ENCODE measurements at places on chromosomes 5 and 9. TPM values are rescaled to one million over a fixed set of nuclear protein-coding genes. Genes with fewer than 3 reads are reported as not detected.
A peak's percentile ranks its signal among the peaks of the same experiment; 100 is the strongest.

DNA sequence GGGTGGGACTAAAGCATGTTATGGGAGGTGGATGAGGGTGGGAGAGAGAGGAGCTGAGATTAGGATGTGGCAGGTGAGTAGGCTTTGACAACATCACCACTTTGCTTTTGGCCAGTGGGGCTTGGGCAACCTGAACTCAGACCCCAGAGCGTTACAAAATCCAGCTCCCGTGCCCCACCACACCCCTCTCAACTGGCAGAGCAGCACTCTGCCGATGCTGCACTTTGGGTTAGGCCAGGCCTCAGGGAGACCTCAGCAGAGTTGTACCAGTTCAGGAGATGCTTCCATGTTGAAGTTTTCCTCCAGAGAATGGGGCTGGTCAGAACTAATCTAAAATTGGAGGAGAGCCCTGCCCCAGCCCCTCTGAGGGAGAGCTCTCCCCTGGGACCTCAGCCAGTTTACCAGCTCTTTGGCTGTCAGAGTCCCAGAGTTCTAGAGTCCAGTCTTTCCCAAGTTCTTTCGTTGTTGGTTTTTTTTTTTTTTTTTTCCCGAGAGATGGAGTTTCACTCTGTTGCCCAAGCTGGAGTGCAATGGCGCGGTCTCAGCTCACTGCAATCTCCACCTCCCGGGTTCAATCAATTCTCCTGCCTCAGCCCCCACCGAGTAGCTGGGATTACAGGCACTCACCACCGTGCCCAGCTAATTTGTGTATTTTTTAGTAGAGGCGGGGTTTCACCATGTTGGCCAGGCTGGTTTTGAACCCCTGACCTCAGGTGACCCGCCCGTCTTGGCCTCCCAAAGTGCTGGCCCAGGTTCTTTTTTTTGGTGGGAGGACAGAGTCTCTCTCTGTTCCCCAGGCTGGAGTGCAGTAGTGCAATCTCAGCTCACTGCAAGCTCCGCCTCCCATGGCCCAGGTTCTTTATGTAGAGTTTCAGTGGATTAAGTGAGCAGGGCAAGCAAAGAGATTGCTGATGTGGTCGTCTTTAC lies 17.8 kb downstream of the NUDT2 start:
- H3K4me1 ChIP-seq, result peaks cover 26% of the 10 kb centered on the region
- H3K27ac ChIP-seq, result peak overlapping the region; percentile 69
- no peak for DNase-seq
- H3K27me3 ChIP-seq, result no peaks in the 10 kb centered on the region
- H3K4me3 ChIP-seq, result no peak overlapping the region

DNA sequence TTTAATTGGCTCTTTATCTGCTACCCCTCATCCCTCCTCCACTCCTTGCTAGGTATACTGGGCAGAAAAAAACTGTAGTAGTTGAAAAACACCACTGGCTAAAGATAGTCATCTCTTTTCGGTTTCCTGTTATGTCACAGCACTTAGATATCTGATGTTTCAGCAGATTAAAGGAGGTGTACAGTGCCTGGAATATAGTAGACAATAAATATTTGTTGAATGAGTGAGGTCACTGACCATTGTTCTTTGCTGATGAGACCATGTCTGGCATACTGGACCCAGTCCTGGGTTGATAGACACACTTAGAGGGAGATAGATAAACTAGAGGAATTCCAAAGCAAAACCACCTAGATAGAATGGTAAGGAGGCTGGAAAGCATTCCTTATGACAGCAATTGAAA lies 3.2 kb downstream of the GRPEL2 start:
- H3K4me3 ChIP-seq, result no peak overlapping the region
- no peak overlapping the region for H3K27ac ChIP-seq
- no peak for DNase-seq
- H3K27me3 ChIP-seq, result no peaks in the 10 kb centered on the region

DNA sequence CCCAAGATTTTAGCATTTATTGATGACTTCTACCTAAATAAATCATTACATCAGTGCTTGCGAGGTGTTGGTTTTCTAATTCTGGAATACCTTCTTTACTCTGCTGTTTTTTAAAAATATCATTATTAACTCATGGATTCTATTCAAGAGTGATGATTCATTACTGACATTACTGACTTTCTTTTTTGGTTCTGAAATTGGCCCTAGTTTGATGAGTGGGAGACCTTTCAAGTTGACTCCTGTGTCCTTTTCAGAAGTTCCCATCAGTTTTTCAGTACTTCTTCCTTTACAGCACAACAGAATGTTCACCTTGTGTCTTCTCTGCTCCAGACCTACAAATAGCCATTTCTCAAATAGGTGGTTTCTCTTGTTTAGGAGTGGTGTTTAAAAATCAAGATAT lies 114.1 kb downstream of the PCSK5 start:
- no peak overlapping the region for H3K4me3 ChIP-seq
- H3K4me1 ChIP-seq, result peaks cover 4% of the 10 kb centered on the region
- no peak for DNase-seq
- no peaks in the 10 kb centered on the region for H3K36me3 ChIP-seq
- no peak overlapping the region for H3K27ac ChIP-seq
- no peaks in the 10 kb centered on the region for H3K27me3 ChIP-seq

DNA sequence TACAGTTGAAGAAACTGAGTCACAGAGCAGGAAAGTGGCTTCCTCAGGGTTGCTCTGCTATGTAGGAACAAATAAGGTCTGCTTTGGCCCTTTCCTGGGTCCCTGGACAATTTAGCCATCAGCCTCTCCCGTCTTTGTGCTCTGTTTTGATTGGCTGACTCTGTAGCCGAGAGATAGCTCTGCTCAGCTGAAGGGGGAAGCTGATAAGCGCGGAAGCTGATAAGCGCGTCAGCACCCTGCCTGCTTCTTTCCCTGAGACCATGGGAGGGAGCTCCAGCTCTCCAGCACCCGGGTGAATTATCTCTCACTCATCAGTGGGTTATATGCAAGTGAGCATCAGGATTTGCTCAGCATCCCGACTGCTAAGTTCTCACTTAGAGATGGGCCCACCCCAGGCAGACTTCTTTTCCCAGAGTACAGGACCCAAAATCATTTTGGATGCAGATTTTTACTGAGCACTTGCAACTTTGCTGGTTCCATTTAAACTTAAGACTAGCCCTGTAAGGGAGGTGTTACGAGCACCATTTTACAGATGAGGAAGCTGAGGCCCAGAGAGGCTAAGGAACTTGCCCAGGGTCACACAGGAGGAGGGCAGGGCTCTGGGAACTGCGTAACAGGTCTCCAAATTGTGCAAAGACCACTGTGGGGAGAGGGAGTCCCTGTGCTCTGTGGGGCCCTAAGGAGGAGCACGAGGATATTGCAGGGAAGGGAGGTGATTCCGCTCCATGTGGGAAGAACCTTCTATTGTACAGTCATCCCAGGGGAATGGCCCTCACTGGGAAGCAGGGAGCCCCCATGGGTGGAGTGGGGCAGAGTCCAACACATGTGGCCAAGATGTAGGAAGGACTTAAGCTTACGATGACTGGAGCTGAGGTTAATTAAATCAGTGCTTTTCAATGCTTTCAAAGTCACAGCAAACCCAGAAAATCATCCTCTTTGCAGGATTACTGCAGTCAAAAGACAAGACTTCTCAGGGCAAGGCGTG lies 83.7 kb upstream of the ORM1 start:
- no peak for DNase-seq
- peak overlapping the region; percentile 29 for H3K4me3 ChIP-seq
- H3K27ac ChIP-seq, result peak overlapping the region; percentile 67
- H3K36me3 ChIP-seq, result no peaks in the 10 kb centered on the region
- H3K27me3 ChIP-seq, result no peaks in the 10 kb centered on the region

DNA sequence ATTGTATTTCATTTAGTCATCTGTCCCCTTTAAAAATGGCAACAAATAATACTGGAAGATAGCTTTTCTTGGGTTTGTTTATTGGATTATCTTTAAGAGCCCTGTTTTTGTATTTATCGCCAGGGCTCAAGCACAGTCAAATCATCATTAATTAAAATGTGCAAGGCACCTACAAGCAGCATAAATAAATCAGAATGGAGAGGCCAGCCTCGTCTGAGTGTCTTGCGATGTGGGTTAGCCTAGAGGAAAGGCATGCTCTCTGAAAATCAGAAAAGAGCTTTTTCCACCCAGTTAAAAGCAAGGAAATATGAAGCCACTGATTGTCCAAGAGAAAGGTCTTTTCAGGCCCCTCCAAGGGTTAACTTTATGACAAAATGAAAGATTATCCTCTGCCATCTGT lies 31.8 kb downstream of the ZFAND5 start:
- H3K27me3 ChIP-seq, result no peaks in the 10 kb centered on the region
- H3K4me1 ChIP-seq, result no peaks in the 10 kb centered on the region
- no peak overlapping the region for H3K4me3 ChIP-seq
- no peak overlapping the region for H3K27ac ChIP-seq

- no peak overlapping the region for H3K27ac ChIP-seq
- H3K36me3 ChIP-seq, result no peaks in the 10 kb centered on the region
- H3K27me3 ChIP-seq, result no peaks in the 10 kb centered on the region
- no peaks in the 10 kb centered on the region for H3K4me1 ChIP-seq
- DNase-seq, result no peak
These were observed 111.0 kb upstream of the RETREG1 start for GRCh38 chr5:16727755-16728325.

GRCh38 chr5:148746826-148747535 lies 79.4 kb upstream of the ADRB2 start:
- H3K27me3 ChIP-seq, result no peaks in the 10 kb centered on the region
- H3K4me3 ChIP-seq, result no peak overlapping the region
- no peaks in the 10 kb centered on the region for H3K36me3 ChIP-seq
- no peak for DNase-seq
- peaks cover 4% of the 10 kb centered on the region for H3K4me1 ChIP-seq

GRCh38 chr5:144712090-144712489 lies 541.4 kb downstream of the KCTD16 start:
- no peak for DNase-seq
- H3K4me3 ChIP-seq, result no peak overlapping the region
- no peak overlapping the region for H3K27ac ChIP-seq
- no peaks in the 10 kb centered on the region for H3K27me3 ChIP-seq

DNA sequence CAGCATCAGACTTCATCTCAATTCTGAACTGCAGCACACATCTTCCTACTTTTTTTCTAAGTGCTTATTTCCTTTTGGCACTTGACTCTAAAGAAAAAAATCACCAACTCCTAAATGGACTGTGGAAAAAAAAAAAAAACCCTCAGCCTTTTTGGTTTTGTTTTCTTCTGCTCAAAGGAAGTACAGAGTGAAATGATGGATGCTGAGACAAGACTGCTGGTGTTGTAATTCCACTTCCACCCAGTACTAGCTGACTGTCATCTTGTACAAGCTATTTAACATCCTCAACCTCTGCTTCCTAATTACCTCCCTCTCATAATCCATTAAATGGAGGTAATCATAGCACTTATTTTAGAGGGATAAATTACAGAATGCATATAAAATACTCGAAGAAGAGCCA lies 171.5 kb upstream of the GNA14 start:
- no peak overlapping the region for H3K4me3 ChIP-seq
- no peaks in the 10 kb centered on the region for H3K27me3 ChIP-seq
- H3K4me1 ChIP-seq, result peaks cover 17% of the 10 kb centered on the region
- no peak for DNase-seq
- no peaks in the 10 kb centered on the region for H3K36me3 ChIP-seq
- peak overlapping the region; percentile 31 for H3K27ac ChIP-seq

The AQP3 gene
- 6.9 TPM for total RNA-seq

The LOX gene
- total RNA-seq, result 65.2 TPM
